ENCODE measurements at places on chromosomes 4 and X. TPM values are rescaled to one million over a fixed set of nuclear protein-coding genes. Genes with fewer than 3 reads are reported as not detected.

DNA sequence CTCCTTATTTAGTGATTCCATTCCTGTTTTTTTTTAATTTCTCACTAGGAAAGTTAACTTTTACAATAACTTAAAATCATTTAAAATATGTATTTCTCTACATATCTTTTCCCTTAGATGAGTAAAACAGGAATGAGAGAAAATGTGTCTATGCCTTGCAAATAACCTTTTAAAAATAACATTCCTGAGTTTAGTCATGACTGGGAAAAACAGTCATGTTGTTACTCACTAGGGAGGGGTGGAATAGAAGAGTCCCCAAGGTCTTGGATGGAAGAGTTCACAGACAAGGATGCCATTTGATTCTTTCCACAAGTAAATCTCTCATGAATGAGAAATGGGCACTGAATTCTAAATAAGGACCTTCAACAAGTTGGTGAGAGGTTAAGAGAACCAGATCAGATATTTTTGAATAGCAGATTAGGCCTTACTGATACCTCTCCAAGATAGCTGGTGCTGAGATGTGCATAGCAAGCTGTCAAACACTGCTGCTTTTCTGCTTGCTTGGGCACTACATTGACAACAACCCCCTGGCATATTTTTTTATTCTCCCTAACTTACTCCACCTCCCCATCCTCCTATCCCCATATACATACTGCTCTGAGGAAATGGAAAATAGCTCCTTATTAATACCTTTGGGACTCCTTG, 25.1 kb downstream of the UGDH start:
- DNase-seq: no peak

SLC7A11 gene
- total RNA-seq: 2.1 TPM

- DNase-seq: no peak
These were observed 1.3 kb downstream of the CAMK2D start for GRCh38 chr4:113760094-113760794.

- no peak for DNase-seq
These were observed 1.3 kb downstream of the TMEM164 start for GRCh38 chrX:110004215-110004614.

- no peak for DNase-seq
These were observed 14.8 kb downstream of the ZNF280C start for GRCh38 chrX:130253916-130254315.

SPIN2B gene
- 10.3 TPM for total RNA-seq

GRCh38 chr4:91621446-91621845, 682.3 kb upstream of the GRID2 start:
- no peak for DNase-seq

- DNase-seq: no peak
These were observed 161.7 kb downstream of the EMCN start for GRCh38 chr4:100356172-100356571.

- no peak for DNase-seq
These were observed 27.6 kb upstream of the RPS6KA3 start for GRCh38 chrX:20294284-20294683.

USP26 gene
- total RNA-seq: not detected

PCDH10 gene
- total RNA-seq: not detected

UGT2B11 gene
- total RNA-seq: not detected

DNA sequence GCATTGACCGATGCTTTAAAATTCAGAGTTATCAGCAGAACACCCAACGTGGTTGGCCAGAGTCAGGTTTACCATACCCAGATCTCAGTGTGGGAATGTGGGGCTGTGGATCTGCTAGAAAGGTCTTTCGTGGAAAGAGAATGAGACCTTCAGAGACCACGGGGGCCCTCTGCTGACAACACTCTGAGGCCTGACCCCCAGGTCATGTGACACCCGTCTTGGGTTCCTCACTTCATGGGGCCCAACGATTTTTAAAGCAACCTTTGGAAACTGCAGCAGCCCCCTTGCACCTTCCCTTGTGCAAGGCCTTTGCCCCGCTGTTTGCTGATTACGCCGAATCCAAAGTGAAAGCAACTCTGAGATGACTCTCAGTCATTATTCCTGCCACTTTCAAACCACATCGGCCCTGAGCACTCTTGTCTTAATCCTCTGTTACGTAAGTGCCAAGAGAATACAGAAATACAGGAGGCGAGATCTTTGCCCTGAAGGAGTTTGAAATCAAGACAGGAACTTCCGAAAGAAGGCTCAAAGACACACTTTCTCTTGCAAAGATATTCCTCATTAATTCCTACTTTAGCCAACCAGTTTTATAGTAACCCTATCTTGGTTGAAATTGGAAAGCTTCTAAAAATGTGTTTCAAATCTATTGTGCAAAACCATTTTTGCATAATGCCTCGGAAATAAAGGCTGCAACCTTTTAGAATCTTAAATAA, 88.3 kb downstream of the EVC2 start:
- DNase-seq: no peak

GRCh38 chr4:107834241-107834794, 9.6 kb downstream of the SGMS2 start:
- DNase-seq: no peak

GAGE12E gene
- not detected for total RNA-seq

DNA sequence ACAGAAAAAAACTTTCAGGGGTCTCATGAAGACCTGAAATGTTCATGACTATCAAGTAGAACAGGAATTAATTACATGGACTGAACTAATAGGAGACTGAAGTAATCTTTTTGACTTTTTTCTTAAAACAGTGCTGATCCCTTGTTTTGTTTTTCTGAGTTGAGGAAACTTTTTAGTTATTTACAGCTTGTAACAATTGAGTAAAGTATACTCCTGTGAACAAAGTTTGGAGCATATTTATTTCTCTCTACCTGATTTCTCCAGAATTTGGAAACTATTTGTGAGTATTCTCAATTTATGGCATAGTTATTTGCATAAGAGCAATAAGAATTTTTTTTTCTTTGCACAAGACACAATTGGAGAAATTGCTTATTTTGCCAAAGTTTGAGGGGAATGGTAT, 64.8 kb downstream of the PCDH18 start:
- no peak for DNase-seq

- no peak for DNase-seq
These were observed 63.9 kb downstream of the CPEB2 start for GRCh38 chr4:15066140-15066539.

- no peak for DNase-seq
These were observed 194.8 kb downstream of the AFF2 start for GRCh38 chrX:148695255-148695654.

GRCh38 chr4:5224340-5224739, 173.1 kb downstream of the STK32B start:
- DNase-seq: no peak

GRCh38 chr4:113146876-113147358, 97.5 kb downstream of the ANK2 start:
- no peak for DNase-seq

GRCh38 chr4:137541181-137541580, 8.9 kb upstream of the PCDH18 start:
- no peak for DNase-seq

All from suprapubic skin (tissue), 4 donors.